Ecto neural progenitor cell (in vitro differentiated cells): ENCODE measurements at places on chromosomes 6 and 20.

GRCh38 chr20:6599876-6600735 is 167.4 kb upstream of the BMP2 start:
- DNase-seq: no peak

DNA sequence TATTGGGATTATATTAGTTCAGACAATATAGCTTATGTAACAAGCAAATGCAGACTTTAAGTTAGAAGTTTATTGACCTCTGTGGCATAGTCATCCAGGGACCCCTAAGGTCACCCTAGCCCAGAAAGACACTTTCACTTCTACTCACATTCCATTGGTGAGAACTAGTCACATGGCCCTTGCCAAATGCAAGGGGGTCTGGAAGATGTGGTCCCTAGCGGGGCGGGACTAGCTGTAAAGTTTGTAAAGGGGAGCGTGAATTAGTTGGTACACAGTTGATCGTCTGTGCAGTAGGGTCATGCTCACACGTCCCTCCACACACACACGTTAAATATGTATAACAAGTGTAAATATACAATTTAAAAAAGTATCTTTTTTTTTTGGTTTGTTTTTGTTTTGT is 9.3 kb downstream of the HNF4A start:
- DNase-seq: no peak

DNA sequence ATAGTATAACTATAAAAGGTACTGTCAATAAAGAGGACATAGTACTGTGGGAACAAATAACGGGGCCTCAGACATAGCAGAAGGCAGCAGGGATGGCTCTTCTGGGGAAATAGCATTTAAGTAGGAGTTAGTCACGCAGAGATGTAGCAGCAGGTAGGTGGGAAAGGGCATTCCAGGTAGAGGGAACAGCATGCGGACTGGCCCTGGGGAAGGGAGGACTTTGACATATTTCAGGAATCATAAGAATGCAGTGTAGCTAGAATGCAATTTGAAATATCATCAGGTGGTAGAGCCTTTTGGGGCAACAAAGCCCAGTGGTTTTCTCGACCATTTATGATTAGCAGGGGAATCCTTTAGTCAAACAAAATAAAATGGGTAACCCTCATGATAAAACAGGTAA is 191.1 kb downstream of the SLC24A3 start:
- no peak for DNase-seq

DNA sequence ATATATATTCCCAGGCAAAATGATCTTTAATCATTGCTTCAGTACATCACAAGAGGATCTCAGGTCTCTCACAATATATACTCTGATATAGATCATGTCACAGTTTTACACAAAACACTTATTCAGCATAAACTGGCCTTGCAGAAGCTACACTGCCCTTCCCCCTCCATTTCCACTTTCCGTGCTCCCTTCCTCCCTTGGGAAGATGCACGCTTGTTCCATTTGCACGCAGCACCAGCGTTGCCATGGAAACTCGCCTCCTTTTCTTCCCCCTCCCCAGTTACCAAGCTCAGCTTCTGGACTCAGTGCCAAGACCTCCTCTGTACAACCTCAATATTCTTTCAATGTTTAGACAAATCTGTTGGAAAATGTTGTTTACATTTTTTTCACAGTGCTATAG is 154.6 kb downstream of the RFPL4B start:
- peak; percentile 72 for DNase-seq

GRCh38 chr6:156449569-156449968 is 327.6 kb upstream of the ARID1B start:
- no peak for DNase-seq

DNA sequence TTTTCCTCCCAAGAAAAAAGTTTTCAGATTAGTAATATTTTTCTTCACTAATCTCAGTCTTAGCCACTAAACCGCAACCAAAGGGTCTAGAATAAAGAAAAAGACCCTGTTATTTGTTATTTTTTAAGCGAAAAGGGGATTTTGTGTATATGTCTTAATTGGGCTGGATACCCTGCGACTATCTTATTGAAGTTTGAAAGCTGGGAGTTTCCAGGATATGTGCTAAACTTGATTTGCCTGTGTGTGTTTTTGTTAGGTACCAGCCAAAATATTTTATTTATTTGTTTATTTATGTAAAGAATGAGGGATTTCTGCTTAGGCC is 52.4 kb downstream of the TNFAIP3 start:
- DNase-seq: no peak

- DNase-seq: no peak
Observed at GRCh38 chr6:75775219-75775618, 26.2 kb downstream of the MYO6 start.

DNA sequence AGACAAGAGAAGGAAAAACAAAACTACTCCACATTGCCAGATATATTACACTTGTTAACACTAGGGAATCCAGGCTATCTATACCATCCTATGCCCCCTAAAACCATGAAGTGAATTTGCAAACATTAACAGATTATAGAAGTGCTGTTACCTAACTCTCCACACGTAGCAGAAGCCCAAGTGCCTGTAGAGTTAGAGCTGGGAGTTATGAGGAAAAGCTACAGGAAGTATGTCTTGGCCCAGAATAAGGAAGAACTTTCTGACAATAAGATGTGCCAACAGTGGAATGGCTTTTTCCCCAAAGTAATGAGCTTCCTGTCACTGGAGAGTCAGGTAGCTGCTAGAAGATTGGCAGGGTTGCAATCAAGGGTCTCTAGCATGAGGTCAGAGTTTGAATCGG is 32.5 kb downstream of the ADGRG6 start:
- no peak for DNase-seq
